NCI-H1436 treated with DMSO at 0.1 percent for 48 hours (cell line): ENCODE measurements at places on chromosomes 6 and 20.

DNA sequence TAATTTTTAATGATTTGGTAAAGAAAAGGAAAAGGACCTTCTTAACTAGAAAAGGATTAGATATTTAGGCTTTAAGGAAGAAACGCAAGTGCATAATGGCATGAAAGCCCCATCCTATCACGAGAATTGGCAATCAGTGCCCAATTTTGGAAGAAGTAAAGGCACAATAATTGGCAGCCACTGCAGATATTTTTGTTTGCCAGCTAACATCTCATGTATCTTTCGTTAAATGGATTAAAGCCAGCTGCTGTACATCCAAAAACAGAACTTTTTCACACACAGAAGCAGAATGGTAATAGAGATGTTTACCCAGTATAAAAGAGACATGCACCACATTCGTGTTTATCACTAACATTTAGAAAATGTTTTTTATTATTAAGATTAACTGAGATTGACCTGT, 180.3 kb downstream of the C6orf118 start:
- DNase-seq = no peak

- no peak for DNase-seq
Measured at GRCh38 chr6:74448850-74449249, 752.8 kb downstream of the CD109 start.

- DNase-seq = no peak
Measured at GRCh38 chr20:58065508-58066361, 162.7 kb downstream of the ANKRD60 start.

GRCh38 chr6:85673198-85674139, 30.8 kb upstream of the SYNCRIP start:
- DNase-seq = no peak

GRCh38 chr6:33313105-33313708, 671 bp downstream of the TAPBP start:
- no peak for DNase-seq

DNA sequence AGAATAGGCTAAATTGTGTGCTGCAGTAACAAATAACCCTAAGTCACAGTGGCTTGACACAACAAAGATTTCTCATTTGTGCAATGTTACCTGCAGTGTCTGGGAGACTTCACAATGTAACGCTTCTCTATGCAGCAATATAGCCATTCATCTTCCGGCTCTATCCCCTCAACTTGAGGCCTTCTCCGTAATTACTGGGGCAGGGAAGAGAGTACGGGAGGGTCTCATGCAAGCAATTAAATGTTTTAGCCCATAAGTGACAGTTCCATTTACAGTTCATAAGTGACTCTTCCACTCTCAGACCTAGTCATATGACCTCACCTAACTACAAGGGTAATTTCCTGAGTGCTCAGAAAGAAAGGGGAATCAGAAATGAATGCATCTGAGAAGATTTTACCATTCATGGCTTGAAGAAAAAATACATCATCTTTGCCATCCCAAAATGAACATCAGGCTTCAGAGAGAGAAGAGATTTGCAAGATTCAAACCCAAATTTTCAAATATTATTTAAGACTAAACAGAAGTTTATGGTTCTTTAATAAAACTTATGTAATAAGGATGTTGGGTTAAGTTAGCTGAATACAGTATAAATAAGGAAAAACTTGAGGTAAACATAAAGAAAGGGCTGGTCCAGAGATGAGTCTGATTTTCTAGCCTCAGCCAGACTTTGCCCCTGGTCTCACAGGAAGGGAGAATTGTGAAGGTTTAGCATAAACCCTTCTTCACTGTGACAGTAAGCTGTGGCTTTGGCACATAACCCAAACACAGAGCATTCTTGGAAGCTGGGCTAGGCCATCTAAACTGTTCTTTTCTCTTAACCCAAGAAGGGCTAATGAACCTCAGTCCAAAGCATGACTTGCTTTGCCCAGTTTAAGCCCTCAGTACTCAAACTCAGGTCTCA, 13.3 kb downstream of the GPR6 start:
- peak; percentile 54 for DNase-seq
